WTC11 (cell line): ENCODE measurements at places on chromosomes 11 and 22. TPM values are rescaled to one million over a fixed set of nuclear protein-coding genes. Genes with fewer than 3 reads are reported as not detected.

DNA sequence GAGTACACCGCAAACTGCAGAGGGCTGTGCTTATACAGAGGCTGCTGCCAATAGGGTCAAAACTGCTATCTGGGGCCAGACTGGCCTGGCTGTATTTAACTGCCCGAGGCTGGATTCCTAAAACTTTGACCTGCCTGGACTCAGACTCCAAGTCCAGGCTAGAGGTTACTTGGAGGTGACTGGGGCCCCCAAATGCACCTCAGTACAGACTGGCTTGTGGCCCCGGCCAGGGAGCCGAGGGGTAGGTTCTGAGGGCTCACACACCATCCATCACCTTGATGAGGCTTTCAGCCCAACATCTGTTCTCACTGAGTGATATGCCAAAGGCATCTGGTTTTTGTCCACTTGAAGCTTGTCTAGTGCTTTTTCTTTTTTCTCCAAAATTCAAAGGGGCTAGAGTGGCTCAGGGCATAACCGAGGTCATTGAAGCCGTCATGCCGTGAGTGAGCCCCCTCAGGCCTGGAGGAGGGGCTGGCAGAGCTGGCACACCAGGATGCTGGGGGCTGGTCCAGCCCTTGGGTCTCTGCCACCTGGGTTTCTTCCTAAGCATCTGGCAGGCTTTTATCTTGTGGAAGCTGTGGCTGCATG, 52.4 kb upstream of the TTLL12 start:
- DNase-seq, result no peak

- DNase-seq, result peak; percentile 83
Observed at GRCh38 chr11:110296226-110297075, at the start of gene RDX. Gene RDX (minus strand): TSS chr11:110296614. CDS start chr11:110279692, 16,922 bp downstream.

DNA sequence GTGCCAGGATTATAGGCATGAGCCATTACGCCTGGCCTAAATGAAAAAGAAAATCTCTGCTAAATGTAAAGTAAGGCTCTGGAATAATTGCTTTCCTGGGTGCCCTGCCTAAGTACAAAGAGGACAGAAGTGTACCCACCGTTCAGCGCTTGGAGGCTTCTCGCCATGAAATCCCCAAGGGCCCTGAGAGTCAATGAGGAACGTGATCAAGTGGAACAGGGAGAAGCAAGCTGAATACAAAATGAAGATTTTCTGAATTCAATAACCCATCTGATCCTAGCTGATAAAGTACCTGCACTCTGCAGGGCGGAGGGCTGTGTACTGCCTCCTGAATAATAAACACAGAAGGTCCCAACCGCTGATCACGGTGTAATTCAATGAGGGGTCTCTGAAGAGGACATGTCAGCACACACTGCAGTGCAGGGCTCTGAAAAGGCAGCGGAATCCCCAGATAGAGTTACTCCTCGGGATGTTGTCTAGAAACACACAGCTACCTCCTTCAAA, 97.7 kb downstream of the ABTB2 start:
- DNase-seq, result no peak

The ST13 gene
- total RNA-seq, result 289 to 303 TPM (median 291 TPM) in 3 replicates

The SDF2L1 gene
- 52.2 to 73.6 TPM (median 57.0 TPM) in 3 replicates for total RNA-seq

DNA sequence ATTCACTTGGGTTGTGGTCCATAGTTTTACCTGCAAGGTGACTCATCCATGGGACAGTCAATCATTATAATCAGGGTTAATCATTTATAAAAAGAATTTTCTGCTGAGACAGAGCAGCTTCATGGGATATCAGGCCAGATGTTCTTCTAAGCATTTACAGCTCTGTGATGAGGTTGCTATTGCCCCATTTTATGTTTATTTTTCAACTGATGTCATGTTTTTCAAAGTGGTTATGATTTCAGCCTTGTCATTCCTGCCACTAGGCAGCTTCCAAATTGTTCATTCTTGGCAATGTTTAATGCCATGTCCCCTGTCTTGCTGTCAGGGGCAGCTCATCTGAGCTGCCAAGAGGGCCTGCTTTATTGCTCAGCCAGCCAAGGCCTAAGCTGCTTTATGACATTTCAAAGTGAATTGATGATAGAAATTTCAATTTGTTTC, 35.9 kb upstream of the ZBED5 start:
- no peak for DNase-seq

- DNase-seq, result no peak
Observed at GRCh38 chr11:8277691-8278090, 14.0 kb upstream of the LMO1 start.
